ENCODE measurements at places on chromosomes 2 and 18.

DNA sequence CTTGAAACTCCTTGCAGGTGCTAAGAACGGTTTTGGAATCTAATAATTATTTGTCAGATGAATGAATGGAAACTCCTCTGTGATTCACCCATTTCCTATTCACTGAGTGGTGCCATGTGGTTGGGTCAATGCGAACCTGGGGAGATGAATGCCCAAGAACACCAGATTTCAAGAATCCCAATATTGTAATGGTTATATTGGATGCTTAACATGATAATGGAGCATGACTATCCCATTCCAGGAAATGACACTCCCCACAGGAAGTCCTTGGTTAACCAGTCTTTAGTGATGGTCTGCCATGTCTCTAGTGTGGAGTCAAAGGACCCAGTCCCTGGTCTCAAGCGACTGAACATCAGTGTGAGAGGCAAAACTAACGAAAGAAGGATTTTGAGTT lies 67.9 kb upstream of the ST3GAL5 start:
- no peak for DNase-seq

- no peak for DNase-seq
These were observed 89.0 kb downstream of the MTCL1 start for GRCh38 chr18:8794156-8794933.

GRCh38 chr2:190908532-190908931 lies 27.9 kb downstream of the GLS start:
- DNase-seq, result no peak

DNA sequence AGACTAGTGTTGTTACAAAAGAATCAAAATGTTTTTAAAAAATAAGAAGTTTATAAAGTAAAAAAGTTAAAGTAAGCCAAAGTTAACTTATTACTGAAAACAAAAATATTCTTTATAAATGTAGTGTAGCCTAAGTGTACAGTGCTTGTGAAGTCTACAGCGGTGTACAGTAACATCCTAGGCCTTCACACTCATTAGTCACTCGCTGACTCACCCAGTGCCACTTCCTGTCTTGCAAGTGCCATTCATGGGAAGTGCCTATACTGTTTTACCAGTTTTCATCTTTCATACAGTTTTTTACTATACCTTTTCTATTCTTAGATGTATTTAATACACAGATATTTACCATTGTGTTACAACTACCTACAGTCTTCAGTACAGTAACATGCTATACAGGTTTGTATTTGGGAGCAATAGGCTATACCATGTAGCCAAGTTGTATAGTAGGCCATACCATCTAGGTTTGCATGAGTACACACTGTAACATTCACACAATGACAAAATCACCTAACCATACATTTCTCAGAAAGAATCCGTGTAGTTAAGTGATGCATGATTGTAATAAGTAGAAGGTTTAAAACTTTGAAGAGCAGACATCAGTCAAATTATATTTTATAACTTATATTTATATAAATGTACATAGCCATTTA lies 13.4 kb downstream of the SERPINB7 start:
- no peak for DNase-seq

GRCh38 chr2:10891390-10891789 lies 20.3 kb upstream of the KCNF1 start:
- DNase-seq, result no peak

Data from T-helper 17 cell (primary cell).